Lower leg skin (tissue), 4 donors: ENCODE measurements at places on chromosomes 1 and 21.
A peak's percentile ranks its signal among the peaks of the same experiment; 100 is the strongest.

GRCh38 chr1:112034277-112034676 lies 44.8 kb upstream of the KCND3 start:
- DNase-seq, result no peak

DNA sequence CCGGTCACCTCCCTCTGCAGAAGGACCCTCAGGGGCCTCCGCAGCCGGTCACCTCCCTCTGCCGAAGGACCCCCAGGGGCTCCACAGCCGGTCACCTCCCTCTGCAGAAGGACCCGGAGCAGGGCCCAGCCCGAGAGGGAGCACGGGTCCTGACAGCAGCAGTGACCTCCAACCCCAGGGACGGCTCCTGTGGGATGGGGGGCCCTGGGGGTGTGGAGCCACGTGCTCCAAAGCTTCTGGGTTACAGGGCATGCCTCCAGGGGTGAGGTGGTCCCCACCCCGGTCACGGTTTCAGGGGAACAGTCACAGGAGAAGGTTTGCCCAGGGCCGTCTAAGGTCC lies 40.3 kb downstream of the SLC19A1 start:
- peak; percentile 78 for DNase-seq

DNA sequence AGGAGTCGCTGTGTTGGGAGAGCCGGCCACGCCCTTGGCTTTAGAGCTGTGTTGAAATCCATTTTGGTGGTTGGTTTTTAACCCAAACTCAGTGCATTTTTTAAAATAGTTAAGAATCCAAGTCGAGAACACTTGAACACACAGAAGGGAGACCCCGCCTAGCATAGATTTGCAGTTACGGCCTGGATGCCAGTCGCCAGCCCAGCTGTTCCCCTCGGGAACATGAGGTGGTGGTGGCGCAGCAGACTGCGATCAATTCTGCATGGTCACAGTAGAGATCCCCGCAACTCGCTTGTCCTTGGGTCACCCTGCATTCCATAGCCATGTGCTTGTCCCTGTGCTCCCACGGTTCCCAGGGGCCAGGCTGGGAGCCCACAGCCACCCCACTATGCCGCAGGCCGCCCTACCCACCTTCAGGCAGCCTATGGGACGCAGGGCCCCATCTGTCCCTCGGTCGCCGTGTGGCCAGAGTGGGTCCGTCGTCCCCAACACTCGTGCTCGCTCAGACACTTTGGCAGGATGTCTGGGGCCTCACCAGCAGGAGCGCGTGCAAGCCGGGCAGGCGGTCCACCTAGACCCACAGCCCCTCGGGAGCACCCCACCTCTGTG lies 4.7 kb downstream of the C1orf35 start:
- DNase-seq, result peak; percentile 59

- DNase-seq, result no peak
These were observed 34.9 kb downstream of the CHML start for GRCh38 chr1:241605146-241605805.
